ENCODE measurements at places on chromosomes 6 and 20.

DNA sequence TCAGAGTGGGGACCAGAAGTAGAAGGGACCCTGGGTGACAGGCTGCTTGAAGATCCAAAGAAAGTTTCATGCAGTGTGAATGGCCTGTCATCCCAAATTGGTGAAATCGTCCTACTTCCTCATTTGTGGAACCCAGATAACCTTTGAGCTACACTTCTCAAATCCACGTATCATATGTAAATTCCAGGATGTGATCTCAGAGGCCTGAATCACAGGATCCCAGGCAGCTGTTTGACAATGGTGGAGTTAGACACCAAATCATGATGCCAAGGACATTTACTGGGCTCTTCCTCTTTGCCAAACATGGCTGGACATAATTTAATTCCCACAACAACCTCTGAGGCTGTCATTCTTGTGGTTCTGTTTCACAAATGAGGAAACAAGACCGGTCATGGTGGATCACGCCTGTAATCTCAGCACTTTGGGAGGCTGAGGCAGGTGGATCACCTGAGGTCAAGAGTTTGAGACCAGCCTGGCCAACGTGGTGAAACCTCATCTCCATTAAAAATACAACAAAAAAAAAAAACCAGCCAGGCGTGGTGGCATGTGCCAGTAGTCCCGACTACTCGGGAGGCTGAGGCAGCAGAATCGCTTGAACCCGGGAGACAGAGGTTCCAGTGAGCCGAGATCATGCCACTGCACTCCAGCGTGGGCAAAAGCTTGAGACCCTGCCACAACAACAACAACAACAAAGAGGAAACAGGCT, 39.9 kb upstream of the TTPAL start:
- no peak for DNase-seq

- no peak for DNase-seq
These were observed 25.3 kb upstream of the BEND3 start for GRCh38 chr6:107140581-107140980.

DNA sequence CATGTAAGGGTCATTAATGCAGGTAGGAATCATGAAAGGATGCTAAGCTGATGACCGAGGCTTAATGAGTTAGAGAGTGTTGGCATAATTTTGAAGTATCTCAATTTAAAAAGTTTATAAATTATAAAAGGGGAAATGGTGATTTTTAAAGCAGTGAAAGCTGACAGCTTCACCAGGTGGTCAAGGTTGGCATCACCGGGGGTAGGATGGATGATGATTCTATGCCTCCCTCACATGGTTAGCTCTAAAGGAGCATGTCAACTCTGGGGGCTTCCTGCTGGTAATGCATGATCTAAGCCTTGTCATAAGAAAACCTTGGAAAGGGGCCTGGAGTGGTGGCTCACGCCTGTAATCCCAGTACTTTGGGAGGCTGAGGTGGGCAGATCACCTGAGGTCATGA, 89.2 kb upstream of the MARCKS start:
- no peak for DNase-seq

GRCh38 chr20:19555726-19556125, 202.3 kb upstream of the RIN2 start:
- DNase-seq, result no peak

GRCh38 chr20:39993742-39994141, 695.3 kb downstream of the MAFB start:
- DNase-seq, result no peak

DNA sequence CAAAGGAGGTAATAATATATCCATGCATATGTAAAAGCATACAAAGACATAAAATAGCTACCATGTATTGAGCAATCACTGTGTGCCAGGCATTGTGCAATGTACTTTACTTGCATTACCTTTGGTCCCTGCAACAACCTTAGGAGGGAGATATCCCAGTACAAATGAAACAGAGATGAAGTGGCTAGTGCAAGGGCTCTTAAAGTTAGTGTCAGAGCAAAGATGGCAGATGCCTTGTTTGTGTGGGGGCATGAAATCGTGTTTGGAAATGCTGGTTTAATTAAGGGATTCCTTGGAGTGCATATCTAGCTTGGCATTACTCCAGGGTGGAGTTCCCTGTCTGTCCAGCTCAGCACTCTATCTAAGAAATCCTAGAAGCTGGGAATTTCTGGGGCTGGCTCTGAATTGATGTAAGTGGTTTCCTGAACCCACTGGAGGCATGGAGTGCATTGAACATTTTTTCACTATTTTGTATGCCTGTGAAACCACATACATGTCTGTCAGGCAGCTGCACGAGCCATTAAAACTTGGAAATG, 9.8 kb downstream of the PAQR8 start:
- DNase-seq, result no peak

DNA sequence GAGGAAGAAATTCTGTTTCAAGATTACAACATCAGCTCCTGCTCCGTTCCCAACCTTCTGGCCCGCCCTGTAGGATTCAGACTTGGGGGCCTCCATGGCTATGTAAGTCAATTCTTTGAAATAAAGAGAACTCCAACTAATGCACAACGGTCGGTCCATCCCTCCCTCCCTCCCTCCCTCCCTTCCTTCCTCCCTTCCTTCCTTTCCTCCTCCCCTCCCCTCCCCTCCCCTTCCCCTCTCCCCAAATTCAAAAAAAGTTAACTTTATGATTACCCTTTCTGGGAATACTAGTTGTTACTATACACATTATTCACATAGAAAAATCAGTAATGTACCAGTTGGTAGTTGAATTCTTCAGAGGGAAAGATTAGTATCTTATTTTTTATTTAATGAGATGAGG, 179.7 kb upstream of the AGPAT4 start:
- DNase-seq, result no peak

DNA sequence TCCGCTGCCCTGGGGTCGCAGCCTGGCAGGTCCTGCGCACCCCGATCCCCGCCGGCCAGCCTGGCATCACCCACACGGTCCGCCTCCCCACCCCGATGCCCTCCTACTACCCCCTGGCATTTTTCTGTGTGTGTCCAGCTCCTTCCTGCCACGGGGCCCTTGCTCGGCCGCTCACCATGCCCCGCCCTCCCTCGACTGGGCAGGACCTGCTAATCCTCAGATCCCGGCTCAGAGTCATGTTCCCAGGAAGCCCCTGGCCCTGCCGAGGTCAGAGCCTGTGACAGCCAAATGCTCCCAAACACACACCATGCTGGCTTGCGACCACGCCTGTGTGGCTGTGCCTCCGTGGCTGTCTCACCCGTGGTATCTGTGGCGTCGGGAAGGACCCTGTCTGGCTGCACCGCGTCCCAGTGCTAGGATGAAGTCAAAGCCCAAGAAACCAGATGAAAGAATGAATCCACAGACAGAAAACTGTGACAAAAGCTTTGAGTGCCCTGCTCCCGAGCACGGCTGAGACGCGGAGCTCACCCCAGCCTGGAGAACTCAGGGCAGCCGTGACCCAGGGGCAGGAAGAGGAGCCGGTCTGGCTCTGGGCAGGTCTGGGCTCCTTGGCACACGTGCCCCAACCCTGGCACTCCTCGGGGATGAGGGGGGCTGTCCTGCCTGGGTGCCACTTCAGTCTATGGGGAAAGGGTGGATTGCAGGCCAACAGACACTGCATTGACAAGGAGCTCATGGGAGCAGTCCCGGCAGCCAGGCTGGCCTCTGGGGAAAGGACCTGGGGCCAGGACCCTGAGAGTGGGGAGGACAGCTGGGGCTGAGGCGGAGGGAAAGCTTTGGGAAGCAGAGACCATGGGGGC, 20.8 kb upstream of the SLCO4A1 start:
- no peak for DNase-seq

- DNase-seq, result no peak
These were observed 79.8 kb downstream of the KIF13A start for GRCh38 chr6:17907406-17908229.

GRCh38 chr6:47836046-47836445, 54.2 kb downstream of the OPN5 start:
- DNase-seq, result no peak

DNA sequence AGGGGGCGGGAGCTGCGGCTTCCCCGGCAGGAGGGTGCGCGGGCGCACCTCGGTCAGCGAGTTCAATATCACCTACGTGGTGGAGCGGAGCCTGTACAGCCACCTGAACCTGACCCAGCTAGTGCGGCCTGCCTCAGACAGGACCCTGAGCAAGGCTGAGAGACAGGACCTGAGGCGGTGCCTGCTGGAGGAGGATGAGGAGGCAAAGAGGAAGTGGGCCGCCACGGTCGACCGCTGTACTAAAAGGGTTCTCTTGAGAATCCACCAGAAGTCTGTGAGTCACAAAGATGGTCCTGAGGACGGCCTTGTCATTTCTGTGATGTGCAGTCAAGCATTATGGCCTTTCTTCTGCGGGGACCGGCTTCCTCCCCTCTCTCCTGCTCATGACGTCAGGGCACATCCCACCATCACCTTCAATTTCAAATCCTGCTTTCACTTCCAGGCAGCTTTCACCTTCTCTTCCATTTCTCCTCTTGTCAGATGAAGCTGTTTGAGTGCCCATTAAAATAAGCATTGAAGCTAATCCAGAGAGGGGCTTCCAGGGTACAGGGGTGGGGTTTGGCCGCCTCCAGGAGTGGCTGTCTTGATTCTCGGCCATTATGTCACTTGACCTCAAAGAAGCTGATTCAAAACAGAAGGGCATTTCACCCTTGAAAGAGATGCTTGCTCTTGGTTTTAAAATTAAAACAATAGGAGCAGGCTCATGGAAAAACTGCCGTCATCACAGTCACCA, 177.6 kb downstream of the SASH1 start:
- no peak for DNase-seq

- DNase-seq, result no peak
These were observed 29.5 kb downstream of the PXDC1 start for GRCh38 chr6:3721810-3722621.

- DNase-seq, result no peak
These were observed 149.3 kb downstream of the PTPRT start for GRCh38 chr20:43040427-43040826.

DNA sequence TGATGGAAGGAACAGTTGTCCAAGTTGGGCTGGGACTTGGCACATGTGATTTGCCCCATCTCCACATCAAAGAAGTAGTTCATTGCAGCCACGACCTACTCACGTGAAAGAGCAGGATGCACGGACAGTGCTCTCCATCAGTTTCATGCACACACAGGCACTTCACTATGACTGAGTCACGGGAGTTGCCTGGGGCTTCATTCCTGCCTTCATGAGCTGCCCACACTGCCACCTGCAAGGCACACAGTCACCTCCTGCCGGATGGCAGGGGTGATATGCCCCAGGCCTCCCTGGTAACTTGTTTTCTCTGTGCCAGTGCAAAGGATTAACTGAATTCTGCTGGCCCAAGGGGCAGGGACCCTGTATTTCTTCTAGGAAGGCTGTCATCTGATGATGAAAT, 22.8 kb downstream of the CST5 start:
- DNase-seq, result no peak

GRCh38 chr20:36101192-36101591, 53.3 kb upstream of the EPB41L1 start:
- DNase-seq, result no peak

GRCh38 chr20:434221-434620, 26.1 kb downstream of the RBCK1 start:
- DNase-seq, result no peak

DNA sequence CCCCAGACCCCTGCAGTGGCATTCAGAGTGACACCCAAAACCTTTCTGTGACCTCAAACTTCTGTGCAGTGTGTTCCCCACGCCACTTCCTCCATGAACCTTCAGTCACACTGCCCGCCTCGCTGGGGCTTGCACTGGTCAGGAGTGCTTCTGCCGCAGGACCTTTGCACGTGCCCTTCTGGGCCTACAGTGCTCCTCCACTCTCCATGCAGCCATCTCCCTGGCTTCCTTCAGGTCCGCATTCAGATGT, 27.1 kb downstream of the SYNJ2 start:
- DNase-seq, result no peak

All from nucleus accumbens (tissue), 56 donors.